ENCODE measurements at places on chromosomes 2 and 18. TPM values are rescaled to one million over a fixed set of nuclear protein-coding genes. Genes with fewer than 3 reads are reported as not detected.
A peak's percentile ranks its signal among the peaks of the same experiment; 100 is the strongest.

DNA sequence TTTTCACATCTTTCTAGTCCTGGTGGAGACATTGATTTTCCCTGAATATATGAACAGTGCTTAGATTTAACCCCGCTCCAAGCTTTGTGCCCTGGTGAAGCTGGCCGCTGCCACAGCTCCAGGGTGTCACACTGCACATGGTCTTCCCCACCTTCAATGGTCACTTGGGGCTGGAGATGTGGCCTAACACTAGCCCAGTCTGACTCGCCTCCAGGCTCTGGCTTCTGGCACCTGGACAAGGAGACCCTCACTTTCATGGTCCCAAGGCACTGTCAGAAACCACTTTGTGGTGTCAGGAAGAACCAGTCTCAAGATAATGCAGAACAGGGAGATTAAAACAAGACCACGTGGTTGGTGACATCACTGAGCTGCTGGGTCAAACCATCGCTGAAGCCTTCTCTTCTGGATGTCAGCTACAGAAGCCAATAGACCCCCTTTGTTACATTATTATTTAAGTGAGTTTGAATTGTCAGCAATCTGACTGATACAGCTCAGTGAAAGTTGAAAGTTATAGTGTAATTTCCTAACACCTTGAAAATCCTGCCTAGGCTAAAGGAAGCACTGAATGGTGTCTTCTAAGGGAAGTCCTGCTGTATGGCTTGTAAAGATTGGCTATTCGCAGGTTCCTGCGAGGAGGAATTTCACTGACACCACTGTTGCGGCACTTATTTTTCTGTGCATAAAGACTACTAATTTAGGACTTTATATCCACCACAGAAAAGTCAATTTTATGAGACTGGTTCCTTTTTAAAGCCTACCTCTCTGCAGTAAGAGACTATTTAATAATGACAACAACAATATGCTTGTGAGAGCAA is 55.0 kb upstream of the CTDP1 start:
- H3K4me3 ChIP-seq: no peak overlapping the region
- no peak for DNase-seq
- H3K4me1 ChIP-seq: no peaks in the 10 kb centered on the region
- H3K27ac ChIP-seq: no peak overlapping the region
- peaks cover 16% of the 10 kb centered on the region for H3K27me3 ChIP-seq
- H3K36me3 ChIP-seq: no peaks in the 10 kb centered on the region

GRCh38 chr2:76464310-76464709 is 753.6 kb upstream of the GCFC2 start:
- no peak overlapping the region for H3K27ac ChIP-seq
- H3K4me1 ChIP-seq: no peaks in the 10 kb centered on the region
- no peak for DNase-seq
- H3K36me3 ChIP-seq: no peaks in the 10 kb centered on the region

DNA sequence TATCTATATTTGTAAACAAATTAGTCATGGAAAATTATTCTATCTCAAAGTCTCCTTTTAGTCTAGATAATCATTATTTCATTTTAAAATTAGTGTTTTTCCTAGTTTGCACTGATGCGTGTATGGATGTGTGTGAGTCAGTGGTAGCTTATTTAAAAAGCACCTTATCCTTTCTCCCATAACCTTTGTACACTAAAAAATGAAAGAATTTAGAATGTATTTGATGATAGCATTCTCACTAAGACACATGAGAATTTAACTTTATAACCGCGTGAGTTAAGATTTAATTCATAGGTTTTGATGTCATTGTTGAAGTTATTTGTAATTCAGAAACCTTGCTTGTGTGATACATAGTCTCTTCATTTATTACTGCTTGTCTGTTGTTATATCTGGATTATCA is 81.7 kb downstream of the ACSL3 start:
- H3K4me1 ChIP-seq: peaks cover 8% of the 10 kb centered on the region
- H3K4me3 ChIP-seq: no peak overlapping the region
- H3K36me3 ChIP-seq: peaks cover 11% of the 10 kb centered on the region
- H3K27me3 ChIP-seq: no peaks in the 10 kb centered on the region

- H3K27me3 ChIP-seq: no peaks in the 10 kb centered on the region
- H3K4me3 ChIP-seq: no peak overlapping the region
- no peak overlapping the region for H3K27ac ChIP-seq
- no peaks in the 10 kb centered on the region for H3K36me3 ChIP-seq
Measured at GRCh38 chr2:215631696-215632095, 195.8 kb upstream of the FN1 start.

- no peak for DNase-seq
- H3K36me3 ChIP-seq: no peaks in the 10 kb centered on the region
- no peaks in the 10 kb centered on the region for H3K4me1 ChIP-seq
- H3K27ac ChIP-seq: no peak overlapping the region
Measured at GRCh38 chr2:63035169-63035568, 15.5 kb upstream of the OTX1 start.

The CYP26B1 gene
- total RNA-seq: not detected

The ERFE gene
- not detected for total RNA-seq

- peaks cover 28% of the 10 kb centered on the region for H3K27me3 ChIP-seq
- H3K36me3 ChIP-seq: no peaks in the 10 kb centered on the region
- H3K4me3 ChIP-seq: no peak overlapping the region
- DNase-seq: no peak
- H3K4me1 ChIP-seq: no peaks in the 10 kb centered on the region
Measured at GRCh38 chr2:65500310-65501040, 68.1 kb upstream of the SPRED2 start.

The DUSP2 gene
- total RNA-seq: 53.6 TPM

GRCh38 chr2:78978340-78978739 is 47.2 kb upstream of the REG3G start:
- H3K4me3 ChIP-seq: no peak overlapping the region
- DNase-seq: no peak
- H3K27me3 ChIP-seq: no peaks in the 10 kb centered on the region
- H3K4me1 ChIP-seq: peaks cover 2% of the 10 kb centered on the region
- H3K36me3 ChIP-seq: no peaks in the 10 kb centered on the region
- H3K27ac ChIP-seq: no peak overlapping the region

DNA sequence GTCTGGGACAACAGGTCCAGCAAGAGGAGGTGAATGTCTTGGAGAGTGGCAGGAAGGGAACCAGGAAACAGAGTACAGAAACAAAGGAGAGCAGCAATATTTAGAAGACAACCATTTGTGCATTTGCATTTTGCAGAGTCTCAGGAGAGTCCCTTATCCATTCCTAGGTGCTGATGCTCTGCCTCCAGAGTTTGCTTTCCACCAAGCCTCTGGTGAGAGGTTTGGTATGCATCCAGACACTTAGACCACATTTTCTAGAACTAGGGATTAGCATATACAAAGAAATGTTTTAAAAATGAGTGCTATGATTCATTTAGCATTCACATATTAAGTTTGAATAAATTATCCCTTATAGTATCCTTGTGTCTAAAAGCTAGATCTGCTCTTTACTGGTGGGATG is 18.5 kb upstream of the LRATD1 start:
- no peak overlapping the region for H3K27ac ChIP-seq
- no peaks in the 10 kb centered on the region for H3K36me3 ChIP-seq
- no peaks in the 10 kb centered on the region for H3K4me1 ChIP-seq
- DNase-seq: no peak
- no peak overlapping the region for H3K4me3 ChIP-seq
- no peaks in the 10 kb centered on the region for H3K27me3 ChIP-seq

GRCh38 chr2:65067806-65068553 is 11.8 kb downstream of the CEP68 start:
- H3K27ac ChIP-seq: peak overlapping the region; percentile 0
- H3K4me3 ChIP-seq: no peak overlapping the region
- DNase-seq: no peak
- peaks cover 36% of the 10 kb centered on the region for H3K4me1 ChIP-seq

DNA sequence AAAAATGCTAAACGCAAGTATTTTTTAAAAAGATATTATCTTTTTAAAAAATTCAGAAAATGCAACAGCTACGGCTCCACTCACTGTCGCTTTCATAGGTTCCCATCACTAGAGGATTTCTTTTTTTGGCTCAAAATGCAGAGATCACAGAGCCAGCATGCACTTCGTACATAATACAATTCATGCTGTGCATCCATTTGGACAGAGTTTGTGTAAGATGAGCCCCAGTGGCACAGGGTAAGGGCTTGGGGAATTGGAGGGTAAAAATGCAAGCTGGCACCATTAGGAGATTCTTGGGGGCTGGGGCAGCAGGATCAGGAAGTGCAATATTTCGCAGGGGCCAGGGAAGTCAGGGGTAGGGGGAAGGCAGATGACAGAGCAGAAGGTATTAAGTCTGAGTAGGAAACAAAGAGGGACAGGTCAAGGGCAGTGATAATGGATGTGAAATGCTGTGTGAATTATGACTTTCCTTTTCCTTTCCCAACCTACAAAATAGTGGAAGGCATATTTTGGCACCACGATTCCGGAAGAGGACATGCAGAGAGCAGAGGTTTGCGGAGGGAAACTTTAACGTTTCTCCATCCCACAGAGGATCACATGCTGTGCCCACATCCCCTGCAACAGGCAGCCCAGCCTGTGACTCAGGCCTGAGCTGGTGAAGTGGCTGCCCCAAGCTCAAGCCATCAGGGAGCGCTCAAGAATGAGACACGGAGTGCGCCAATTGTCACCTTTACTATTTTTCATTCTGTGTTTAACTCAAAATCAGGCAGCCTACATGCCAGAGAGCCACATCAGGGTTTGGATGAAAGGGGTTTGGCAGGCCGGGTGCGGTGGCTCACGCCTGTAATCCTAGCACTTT is 4.7 kb downstream of the CAPG start:
- H3K36me3 ChIP-seq: peaks cover 30% of the 10 kb centered on the region
- H3K27ac ChIP-seq: peak overlapping the region; percentile 81
- peaks cover 48% of the 10 kb centered on the region for H3K4me1 ChIP-seq
- peak; percentile 91 for DNase-seq
- no peaks in the 10 kb centered on the region for H3K27me3 ChIP-seq
- H3K4me3 ChIP-seq: peak overlapping the region; percentile 40

DNA sequence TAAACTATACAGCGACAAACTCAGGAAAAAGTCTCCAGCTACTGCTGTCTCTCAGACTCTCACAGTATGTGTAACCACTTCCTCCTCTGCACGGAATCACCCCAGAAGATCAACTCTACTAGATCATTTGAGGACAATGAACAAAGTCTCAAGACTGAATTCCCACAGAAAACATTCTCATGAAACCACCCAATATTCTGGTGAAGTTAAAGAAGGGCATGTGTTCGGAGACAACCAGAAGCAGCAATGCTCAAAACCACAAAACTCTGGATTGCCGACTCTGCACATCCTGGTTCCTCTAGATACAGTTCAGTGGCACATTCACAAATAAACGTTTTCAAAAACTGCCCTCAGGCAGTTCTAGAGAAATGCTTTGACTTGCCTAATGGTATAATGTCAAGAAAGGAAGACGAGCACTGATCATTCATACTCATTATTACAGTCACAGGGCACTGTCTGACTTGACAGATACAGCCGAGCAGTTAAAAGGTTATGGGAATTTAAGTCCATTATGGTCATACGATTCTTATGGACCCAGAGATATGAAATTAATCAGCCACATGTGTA is 91.9 kb upstream of the STK17B start:
- peak overlapping the region; percentile 93 for H3K27ac ChIP-seq
- H3K27me3 ChIP-seq: no peaks in the 10 kb centered on the region
- H3K36me3 ChIP-seq: peaks cover 6% of the 10 kb centered on the region
- peak; percentile 77 for DNase-seq

DNA sequence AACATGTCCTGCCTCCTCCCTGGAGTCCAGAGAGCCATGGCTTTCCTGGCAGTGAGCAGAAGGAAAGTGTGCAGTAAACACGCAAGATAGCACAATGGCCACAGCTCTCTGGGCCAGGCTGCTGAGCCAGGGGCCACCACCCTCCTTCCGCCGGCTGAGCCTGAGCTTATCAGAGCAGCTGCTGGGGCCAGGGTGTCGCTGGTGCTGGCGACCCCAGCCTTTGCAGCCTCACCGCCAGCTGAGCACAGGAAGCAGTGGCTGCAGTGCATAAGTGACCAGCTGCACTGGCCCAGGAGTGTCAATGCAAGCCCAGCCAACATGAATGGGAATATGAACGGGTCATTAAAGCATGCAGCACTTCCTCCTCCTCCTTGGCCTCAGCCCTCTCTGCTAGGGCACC is 172.0 kb downstream of the ZFP36L2 start:
- H3K27me3 ChIP-seq: peaks cover 56% of the 10 kb centered on the region
- peaks cover 40% of the 10 kb centered on the region for H3K4me1 ChIP-seq
- H3K27ac ChIP-seq: no peak overlapping the region

The RRM2 gene
- 648 TPM for total RNA-seq

DNA sequence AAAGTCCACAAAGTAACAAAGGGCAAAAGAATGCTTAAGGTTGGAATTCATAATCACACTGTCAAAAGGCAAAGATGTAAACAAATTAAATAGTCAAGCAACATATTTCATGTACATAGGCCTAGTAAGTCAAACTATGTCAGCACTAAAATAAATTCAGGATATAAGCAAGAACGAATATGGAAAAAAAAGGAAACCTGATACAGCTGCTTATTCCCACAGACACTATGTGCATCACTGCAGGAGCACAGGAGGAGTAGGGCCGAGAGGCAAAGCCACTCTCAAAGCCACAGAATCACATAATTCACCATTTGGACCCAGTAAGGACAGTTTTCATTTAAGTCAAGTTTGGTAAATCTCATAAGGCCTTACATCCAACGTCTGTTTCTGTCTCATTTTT is 116.6 kb downstream of the SATB2 start:
- H3K27ac ChIP-seq: no peak overlapping the region
- no peak overlapping the region for H3K4me3 ChIP-seq
- no peak for DNase-seq
- no peaks in the 10 kb centered on the region for H3K36me3 ChIP-seq

DNA sequence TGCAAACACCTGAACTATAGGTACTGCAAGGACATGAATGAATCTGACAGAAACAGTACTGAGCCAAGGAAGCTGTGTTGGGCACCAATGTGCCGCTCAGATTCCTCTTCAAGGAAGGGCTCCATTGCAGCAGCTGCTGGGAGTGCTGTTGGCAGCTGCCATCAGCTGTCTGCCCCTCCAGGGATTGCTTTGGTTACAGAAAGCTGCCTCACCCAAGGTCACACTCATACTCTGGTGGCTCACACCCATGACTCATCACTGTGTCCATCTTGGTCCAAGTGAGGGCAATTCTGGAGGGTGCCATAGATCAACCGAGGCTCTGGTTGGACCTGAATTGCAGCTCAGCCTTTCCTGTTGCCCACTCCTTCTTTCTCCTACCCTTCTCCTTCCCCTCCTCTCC is 24.4 kb upstream of the TRPM8 start:
- H3K36me3 ChIP-seq: no peaks in the 10 kb centered on the region
- H3K27me3 ChIP-seq: peaks cover 24% of the 10 kb centered on the region
- no peak for DNase-seq
- no peak overlapping the region for H3K27ac ChIP-seq
- no peaks in the 10 kb centered on the region for H3K4me1 ChIP-seq

GRCh38 chr2:15580451-15580850 is 11.2 kb upstream of the DDX1 start:
- H3K27ac ChIP-seq: no peak overlapping the region
- no peak overlapping the region for H3K4me3 ChIP-seq
- no peaks in the 10 kb centered on the region for H3K4me1 ChIP-seq
- DNase-seq: no peak
- H3K27me3 ChIP-seq: no peaks in the 10 kb centered on the region

DNA sequence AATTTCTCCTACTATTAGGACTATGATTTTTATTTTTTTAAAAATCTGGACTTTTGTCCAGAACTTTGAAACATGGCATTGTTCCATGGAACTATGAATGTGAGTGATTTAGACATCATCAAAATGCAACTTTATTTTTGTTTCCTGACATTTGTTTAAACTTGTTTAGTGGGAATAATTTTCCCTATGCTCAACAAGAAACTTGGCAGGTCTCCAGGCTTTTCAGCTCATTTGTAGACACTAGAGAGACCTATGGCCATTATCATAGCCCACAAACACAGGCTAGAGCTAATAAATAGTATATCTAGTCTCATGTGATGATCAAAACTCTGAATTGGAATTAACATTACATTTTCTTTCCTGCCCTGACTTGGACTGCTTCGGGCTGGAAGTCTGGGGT is 145.1 kb upstream of the CELF4 start:
- no peaks in the 10 kb centered on the region for H3K4me1 ChIP-seq
- no peaks in the 10 kb centered on the region for H3K36me3 ChIP-seq
- H3K27ac ChIP-seq: no peak overlapping the region
- no peak for DNase-seq
- no peaks in the 10 kb centered on the region for H3K27me3 ChIP-seq
